SJSA1 (cell line): ENCODE measurements at places on chromosomes 7 and 10.

GRCh38 chr7:91299952-91300775 is 35.9 kb downstream of the FZD1 start:
- DNase-seq: no peak

DNA sequence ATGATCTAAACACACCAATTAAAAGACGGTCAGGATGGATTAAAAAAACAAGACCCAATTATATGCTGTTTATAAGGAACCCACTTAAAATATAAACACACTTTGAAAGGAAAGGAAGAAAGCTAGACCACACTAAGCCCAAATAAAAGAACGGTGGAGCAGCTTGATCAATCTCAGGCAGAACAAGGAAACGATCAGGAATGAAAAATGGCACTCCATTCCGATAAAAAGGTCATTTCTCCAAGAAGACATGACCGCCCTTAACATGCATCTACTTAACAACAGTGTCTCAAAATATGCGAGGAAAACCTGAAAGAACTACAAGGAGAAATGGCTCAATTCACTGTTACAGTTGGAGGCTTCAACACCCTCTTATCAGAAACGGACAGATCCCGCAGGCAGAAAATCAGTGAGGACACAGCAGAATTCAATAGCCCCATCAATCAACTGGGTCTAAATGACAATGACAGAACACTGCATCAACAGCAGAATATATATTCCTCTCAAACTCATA is 210.0 kb downstream of the MAD1L1 start:
- DNase-seq: no peak

DNA sequence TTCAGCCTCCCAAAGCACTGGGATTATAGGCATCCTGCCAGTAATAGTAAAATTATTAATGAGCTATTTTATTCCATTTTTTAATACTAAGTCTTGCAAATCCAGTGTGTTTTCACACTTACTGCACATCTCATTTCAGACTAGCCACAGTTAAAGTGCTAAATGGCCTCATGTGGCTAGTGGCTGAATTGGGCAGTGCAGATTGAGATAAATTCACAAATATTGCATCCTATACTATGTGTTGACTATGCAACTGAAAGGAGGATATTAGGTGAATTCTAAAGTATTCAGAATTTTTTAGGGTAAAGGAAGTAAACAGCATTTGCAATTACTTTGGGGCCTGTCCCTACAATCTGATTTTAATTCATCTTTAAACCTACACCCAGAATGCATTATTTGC is 10.2 kb downstream of the APBB1IP start:
- DNase-seq: no peak

- DNase-seq: no peak
Measured at GRCh38 chr7:66556177-66556548, 72.5 kb upstream of the KCTD7 start.

DNA sequence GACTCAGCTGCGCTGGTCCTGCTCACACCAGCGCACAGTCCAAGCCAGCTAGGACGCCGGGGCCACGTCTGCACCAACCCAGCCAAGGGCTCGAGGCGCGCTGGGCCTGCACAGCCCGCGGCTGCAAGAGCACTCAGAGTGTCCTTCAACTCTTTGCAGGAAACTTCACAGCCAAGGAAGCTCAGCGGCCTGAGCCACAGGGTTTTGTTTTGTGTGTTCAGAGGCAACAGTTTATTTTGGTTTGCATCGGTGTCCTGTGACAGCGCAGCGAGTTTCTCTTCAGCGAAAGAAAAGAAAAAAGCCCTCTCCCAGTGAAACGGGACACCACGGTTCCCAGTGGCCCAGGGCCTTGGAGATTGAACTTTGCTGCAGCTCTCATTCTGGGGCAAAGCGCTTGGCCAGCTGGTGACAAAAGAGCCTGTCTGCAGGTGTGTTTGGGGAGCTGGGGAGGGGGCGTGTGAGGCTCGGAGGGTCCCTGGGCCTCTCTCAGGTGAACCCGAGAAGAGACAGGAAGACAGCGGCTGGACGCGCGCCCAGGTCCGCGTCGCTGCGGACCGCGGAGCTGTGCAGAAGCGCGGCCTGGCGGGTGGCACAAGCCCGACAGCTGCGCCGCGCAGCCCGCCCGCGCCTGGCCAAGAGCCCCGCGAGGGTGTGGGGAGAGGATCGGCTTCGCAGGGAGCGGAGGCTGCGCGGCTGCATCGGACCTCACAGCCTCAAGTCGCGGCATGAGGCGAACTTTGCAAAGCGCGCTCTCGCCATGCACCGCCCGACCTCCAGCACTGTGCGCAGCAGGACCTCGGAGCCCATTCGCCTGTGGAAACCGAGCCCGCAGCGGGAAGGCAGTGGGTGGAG is 922 bp downstream of the CXCL12 start:
- no peak for DNase-seq

DNA sequence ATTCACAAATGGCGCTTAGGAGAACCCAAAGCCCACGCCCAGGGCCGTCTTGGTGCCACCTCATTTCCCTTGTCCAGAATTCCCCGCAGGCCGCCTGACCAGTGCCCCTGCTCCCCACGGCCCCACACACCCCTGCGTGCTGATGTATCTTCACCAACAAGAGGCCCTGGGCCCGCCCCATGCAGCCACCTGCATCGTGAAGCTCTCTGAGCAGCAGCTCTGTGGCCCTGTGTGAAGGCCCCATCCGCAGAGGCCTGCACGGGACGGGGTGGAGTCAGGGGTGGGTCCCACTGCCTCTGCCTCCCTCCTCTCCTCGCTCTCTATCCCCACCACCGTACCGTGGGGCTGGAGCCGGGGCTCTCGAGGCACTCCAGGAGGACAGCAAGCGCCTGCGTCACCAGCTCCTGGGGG is 14.7 kb downstream of the BRAT1 start:
- peak; percentile 40 for DNase-seq

DNA sequence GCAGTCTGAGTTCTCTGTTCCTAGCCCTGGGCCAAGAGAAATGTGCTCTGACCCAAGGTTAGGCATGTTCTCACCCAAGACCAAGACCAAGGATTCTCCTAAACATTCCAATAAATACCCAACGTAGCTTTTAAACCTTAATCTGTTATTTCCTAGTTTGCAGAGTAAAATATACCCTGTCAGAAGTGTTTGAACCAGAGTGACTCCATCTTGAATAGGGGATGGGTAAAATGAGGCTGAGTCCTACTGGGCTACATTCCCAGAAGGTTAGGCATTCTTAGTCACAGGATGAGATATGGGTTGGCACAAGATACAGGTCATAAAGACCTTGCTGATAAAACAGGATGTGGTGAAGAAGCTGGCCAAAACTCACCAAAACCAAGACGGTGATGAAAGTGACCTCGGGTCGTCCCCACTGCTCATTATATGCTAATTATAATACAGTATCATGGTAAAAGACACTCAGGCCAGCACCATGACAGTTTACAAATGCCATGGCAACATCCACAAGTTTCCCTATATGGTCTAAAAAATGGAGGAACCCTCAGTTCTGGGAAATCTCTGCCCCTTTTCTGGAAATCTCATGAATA is 27.7 kb downstream of the PLXNA4 start:
- no peak for DNase-seq

DNA sequence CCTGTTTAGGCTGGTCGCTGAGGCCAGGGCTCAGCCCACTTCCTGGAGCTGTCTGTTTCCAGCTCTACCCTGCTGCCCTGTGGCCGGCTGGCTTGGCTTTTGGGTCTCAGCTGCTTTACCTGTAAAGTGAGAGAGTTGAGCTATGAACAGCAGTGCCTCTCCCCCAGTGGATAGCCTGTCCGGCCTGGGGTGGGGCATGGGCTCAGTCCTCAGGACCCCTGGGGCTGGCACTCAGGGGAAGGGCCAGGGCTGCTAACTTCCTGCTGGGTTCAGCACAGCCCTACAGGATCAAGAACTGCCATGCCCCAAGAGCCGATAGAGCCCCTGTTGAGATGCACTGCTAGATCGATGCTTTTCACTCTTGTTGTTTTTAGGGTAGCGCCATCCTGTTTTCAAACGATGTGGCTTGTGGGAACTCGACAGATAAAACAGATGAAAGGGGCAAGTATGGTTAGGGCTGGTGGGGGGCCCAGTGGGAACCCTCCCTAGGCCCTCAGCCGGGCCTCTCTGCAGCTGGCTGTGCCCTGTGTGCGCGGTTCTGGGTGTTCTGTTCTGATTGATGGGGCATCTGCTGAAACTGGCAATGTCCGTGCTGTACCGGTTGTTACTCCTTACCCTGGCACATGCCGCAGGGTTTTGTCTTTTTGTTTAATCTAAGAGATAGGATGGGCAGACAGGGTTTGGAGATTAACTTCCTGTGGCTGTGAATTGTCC is 10.0 kb upstream of the SFRP5 start:
- no peak for DNase-seq

GRCh38 chr10:17123961-17124360 is 5.7 kb downstream of the CUBN start:
- DNase-seq: no peak

DNA sequence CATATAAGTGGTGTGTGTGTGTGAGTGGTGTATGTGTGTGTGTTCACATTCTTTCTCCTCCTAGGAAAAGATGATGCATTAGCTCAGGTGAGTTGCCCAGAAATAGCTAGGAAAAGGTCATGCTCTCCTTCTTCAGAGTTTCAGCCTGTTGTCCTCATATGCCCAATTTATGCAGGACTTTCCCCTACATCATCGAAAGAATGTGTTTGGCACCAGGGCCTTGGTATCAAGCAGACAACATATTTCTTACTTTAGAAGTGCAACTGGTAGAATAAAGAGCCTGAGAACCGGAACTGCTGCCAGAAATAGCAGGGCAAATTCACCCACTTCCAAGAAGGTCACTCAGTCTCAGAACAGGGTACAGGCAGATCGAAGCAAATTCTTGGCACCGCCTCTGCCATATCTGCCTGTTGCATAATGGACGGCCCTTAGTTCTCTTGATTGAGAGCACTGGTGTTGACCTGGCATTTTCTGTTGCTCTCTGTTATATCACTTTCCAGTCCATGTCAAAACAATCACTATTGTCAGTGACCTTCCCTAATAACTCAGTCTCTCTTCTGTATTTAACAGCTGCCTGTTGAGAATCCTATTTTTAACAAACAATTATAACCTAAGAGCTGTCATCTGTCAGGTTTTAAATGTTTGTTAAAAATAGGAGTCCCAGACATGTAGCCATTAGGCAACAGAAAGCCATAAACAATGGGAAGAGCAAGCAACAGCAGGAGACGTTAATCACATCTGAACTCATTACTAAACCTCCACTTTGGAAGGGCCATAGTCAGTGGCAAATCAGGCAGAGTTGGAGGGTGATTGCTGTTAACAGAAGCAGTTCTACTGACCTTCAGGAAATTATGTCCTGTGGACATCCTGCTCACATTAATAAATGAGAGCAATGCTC is 20.7 kb downstream of the ADRB1 start:
- no peak for DNase-seq

GRCh38 chr7:131241386-131241785 is 86.3 kb upstream of the MKLN1 start:
- no peak for DNase-seq
